Epithelial cell of esophagus (primary cell): ENCODE measurements at places on chromosomes 2 and 18.

GRCh38 chr2:153213022-153213421, 265.5 kb downstream of the RPRM start:
- DNase-seq = no peak

- peak; percentile 21 for DNase-seq
These were observed 12.2 kb downstream of the BIN1 start for GRCh38 chr2:127094509-127095366.

- peak; percentile 58 for DNase-seq
These were observed 249.3 kb upstream of the GULP1 start for GRCh38 chr2:188042412-188042811.

- no peak for DNase-seq
These were observed 2.3 kb upstream of the NAPG start for GRCh38 chr18:10523544-10523943.

- DNase-seq = no peak
These were observed 45.3 kb downstream of the DGKD start for GRCh38 chr2:233399306-233400225.

DNA sequence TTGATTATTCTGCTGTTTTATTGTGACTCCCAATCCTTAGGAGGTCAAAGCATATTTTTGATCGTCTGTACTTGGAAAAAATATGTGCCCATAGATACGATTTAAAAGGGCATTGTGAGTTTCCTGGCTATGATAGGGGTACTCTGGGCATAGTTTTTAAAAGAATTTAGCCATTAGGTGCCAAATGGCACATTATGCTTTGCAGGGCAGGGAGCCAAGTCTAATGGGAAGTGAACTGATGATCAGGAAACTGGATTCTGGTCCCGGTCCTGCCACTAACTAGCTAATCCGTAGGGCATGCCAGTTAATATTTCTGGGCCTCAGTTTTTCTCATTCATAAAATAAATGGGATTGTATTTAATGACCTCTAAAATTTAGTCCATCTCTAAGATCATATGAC, 189.3 kb downstream of the LTBP1 start:
- DNase-seq = no peak

DNA sequence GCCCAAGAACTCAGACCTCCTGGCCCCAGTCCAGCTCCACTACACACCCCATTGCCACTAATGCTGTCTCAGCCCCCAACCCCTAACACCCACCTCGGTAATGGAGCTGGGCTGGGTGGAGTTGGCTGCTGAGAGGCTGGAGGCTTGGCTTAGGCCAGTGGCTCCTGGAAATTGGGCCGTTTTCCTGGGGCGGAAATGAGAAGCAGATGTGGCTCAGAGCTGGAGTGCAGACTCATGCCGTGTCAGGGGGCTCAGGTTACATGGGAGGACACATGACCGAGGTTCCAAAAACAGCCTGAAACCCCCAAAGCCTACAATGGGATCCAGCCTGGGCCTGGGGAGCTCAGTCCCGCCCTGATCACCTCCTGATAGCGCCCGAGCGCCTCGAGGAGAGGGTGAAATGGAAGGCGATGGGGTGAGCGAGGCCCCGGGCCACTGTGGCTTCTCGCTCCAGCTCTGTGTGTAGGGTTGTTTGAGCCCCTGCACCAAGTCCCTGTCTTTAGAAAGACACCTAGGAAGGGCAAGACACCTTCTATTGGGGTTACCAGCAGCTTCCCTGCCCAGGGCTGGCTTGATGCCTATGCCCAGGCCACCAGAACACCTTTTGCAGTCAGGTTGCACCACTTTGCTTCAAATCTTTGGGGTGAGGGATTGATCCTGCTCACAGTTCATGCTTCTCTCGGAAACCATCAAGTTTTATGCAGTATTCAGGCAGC, 175.7 kb upstream of the HAAO start:
- DNase-seq = no peak

GRCh38 chr18:45974088-45974536, 7.0 kb upstream of the EPG5 start:
- peak; percentile 86 for DNase-seq

GRCh38 chr2:144510294-144510991, 9.5 kb downstream of the ZEB2 start:
- DNase-seq = peak; percentile 6

DNA sequence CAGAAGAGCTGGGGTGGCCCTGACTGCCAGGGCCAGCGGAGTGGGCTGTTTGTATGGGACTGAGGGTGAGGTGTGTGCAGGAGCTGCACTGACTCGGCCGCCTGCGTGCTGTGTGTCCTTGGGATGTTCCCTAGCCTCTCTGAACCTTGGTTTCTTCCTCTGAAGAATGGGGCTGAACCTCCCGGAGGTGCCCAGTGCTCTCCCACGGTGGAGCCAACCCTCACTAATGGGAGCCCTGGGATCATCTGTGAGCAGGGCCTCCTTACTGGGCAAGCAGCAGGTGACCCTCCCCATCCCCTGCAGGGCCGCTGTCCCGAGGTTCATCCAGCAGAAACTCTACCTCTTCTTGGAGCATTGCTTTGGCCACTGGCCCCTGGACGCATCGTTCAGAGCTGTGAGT, 11.7 kb upstream of the CCDC74A start:
- DNase-seq = no peak

GRCh38 chr18:50590593-50590992, 30.7 kb downstream of the MAPK4 start:
- no peak for DNase-seq

DNA sequence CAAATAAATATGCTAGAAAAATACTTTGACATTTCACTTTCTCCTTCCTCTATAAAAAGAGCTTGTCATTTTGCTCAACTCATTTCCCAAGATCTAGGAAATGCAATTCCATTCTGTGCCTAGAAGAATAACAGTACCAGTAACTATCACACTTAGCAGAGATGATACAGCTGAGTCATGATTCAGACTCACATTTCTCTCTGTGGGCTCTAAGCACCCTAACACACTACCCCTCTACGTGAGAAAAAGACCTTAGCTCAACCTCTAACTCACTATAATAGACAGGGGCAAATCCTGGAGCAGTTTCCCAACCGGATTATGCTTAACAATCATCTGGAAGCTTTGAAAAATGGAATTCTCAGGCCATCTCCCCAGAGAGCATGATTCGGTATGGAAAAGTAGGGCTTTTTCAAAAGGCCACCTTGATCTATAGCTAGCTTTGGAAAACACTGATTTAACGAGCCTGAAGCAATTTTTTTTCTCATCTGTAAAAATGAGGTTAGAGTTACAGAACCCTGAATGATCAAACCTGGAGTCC, 1312.3 kb upstream of the PIK3C3 start:
- no peak for DNase-seq

- no peak for DNase-seq
These were observed 10.2 kb downstream of the RSAD2 start for GRCh38 chr2:6887751-6888192.

DNA sequence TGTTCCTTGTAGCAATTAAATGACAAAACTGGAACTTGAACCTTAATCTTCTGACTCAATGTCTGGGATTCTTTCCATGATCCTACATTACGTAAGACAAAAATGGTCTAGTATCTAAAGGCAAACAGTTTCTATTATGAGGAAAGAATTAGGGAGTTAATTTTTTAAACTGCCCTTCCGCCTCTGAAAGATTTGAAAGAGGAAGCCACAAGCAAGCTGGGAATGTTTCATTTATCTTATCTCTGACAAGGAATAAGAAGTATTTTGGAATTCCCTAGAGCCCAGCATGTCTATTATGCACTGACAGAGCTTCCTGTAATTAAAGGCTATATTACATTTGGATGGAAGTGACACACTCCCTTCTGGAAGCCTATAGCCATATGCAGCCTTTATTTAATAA, 558.8 kb upstream of the CDH2 start:
- peak; percentile 69 for DNase-seq

DNA sequence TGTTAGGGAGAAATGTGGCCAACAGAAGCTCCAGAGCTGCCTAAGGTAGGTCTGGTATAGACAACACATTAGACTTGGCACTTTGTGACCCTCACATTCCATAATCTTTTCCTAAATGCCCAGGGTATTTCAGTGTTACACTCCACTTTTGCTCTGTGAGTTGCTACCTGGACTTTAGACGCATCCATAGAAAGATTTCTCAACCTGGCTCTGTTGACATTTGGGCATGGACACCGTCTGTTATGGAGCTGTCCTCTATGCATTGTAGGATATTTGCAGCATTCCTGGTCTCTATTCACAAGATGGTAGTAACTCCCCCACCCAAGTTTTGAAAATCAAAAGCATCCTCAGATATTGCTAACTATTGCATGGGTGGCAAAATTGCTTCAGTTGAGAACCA, 136.5 kb upstream of the NETO1 start:
- no peak for DNase-seq
